ENCODE measurements at places on chromosomes 11 and 22. TPM values are rescaled to one million over a fixed set of nuclear protein-coding genes. Genes with fewer than 3 reads are reported as not detected.

- DNase-seq = no peak
Measured at GRCh38 chr11:57251037-57251436, 14.0 kb upstream of the APLNR start.

- DNase-seq = no peak
Measured at GRCh38 chr22:38203855-38204514, 2.2 kb downstream of the MAFF start.

DNA sequence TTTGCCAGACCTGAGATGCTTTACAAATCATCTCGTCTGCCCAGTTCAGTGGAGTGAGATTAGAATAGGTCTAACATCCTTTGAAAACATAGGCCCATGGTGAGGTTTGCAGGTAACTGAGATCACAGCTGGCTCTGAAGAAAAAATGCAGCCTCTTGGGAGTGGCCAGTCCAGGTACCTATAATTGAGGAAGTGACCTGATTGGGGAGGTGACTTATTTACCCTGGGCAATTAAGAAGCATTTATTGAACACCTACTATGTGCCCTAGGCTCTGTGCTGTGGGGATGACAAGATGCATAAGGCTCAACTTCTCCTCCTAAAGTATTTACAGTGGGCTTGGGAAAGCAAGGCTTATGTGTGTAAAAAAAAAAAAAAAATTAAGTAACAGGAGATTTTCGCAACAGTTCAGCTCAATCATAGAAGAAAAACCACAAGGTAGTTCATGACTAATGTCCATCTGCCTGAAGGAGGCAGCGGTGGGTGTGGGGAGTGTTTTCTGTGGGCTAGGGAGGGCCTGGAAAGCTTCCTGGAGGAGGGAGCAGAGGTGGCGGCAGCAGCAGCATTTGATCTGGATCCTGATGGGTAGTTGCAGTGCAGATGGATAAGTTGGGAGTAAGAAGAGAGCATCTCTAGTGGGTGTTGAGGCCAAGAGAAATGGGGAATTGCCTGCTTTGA is 16.1 kb downstream of the MICAL2 start:
- no peak for DNase-seq

DNA sequence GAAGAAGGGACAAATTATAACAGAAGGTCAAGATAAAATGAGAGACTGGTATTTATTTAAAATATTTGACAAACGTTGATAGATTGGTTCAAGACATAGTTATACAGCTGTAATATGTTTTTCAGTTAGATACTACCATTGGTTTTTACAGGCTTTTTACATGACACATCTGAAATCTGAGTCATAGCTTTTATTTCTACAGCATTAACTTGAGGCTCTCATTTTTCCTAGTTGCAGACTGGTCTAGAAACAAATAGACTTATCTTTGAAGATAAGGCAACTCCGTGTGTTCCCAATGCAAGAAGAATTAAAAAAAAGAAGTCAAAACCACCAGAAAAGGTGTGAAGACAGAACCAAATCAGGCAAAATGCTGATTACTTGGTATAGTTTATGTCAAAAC is 31.3 kb downstream of the CEP57 start:
- DNase-seq = no peak

GRCh38 chr11:110299006-110299785 is 2.8 kb upstream of the RDX start:
- DNase-seq = no peak

GRCh38 chr11:17950644-17951043 is 62.2 kb downstream of the SERGEF start:
- DNase-seq = no peak

- DNase-seq = no peak
Measured at GRCh38 chr22:24404561-24405275, 22.7 kb upstream of the ADORA2A start.

DNA sequence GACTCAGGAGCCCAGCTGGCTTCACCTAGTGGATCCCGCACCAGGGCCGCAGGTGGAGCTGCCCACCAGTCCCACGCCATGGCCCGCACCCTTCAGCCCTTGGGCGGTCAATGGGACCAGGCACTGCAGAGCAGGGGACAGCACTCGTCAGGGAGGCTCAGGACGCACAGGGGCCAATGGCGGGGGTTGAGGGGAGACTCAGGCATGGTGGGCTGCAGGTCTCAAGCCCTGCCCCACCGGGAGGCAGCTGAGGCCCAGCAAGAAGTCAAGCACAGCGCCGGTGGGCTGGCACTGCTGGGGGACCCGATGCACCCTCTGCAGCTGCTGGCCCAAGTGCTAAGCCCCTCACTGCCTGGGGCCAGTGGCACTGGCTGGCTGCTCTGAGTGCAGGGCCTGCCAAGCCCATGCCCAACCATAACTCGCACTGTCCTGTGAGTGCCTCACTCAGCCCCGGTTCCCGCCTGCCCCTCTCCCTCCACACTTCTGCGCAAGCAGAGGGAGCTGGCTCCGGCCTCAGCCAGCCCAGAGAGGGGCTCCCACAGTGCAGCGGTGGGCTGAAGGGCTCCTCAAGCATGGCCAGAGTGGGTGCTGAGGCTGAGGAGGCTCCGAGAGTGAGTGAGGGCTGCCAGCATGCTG is 111.7 kb upstream of the PGR start:
- DNase-seq = no peak

DNA sequence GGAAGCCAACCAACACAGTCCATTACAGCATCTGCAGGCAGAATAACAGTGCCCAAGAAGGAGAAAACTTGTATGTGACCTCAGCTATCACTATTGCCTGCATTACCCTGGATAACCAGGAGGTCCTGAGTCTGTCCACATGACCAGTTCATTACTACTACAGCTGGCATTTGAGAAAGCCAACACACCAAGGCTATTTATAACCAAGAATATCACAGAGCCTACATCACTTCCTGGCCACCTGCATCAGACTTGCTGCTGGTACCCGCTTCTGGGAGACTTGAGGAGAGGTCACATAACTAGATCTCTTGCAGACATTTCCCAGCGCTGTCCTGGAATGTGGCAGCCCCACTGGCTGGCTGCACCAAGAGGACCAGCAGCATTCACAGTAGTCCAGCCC is 11.1 kb upstream of the OR56B4 start:
- no peak for DNase-seq

DNA sequence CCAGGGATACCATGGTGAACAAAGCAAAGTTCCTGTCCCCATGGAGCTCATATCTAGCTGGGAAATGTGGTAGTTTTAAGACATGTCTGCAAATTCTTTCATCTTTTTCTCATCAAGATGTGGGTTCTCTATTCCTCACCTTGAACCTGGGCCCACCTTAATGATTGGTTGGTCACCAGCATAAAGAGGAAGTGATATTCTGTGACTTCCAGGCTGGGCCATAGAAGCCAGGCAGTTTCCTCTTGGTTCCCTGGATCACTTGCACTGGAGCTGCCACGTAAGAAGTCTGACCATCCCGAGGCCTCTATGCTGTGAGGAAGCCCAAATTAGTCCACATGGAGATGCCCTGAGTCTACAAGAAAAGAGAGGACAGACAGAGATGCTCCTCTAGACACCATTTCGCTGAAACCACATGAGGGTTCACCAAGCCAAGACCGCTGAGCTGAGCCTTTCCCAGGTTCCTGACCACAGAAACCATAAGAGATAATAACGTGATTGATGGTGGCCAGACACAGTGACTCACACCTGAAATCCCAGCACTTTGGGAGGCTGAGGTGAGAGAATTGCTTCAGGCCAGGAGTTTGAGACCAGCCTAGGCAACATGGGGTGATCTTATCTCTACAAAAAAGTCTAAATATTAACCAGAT is 119.5 kb upstream of the ISX start:
- DNase-seq = no peak

DNA sequence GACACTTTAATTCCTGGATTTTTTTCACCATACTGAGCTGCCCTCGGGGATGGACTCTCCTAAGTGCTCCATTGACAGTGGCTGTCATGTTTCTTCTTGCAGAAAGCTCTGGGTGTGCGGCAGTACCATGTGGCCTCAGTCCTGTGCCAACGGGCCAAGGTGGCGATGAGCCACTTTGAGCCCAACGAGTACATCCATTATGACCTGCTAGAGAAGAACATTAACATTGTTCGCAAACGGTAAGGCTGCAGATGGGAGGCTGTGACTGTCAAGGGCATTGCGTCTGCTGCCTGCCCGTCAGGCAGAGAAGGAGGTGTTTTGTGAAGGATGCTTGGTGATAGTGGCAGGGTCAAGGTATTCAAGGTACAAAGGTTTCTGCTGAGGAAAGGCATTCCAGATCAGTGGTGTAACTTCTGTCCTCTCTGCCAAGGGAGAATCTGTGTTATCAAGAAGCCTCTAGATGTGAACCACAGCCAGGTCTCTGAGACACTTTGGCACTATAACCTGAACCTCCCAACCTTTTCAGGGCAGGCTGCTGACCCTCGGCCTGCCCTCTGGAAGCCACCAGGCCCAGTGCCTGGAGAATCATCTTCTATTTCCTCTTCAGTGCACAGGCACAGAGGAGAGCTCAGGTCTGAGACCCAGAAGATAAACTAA is 30.8 kb downstream of the ACO2 start:
- no peak for DNase-seq

DNA sequence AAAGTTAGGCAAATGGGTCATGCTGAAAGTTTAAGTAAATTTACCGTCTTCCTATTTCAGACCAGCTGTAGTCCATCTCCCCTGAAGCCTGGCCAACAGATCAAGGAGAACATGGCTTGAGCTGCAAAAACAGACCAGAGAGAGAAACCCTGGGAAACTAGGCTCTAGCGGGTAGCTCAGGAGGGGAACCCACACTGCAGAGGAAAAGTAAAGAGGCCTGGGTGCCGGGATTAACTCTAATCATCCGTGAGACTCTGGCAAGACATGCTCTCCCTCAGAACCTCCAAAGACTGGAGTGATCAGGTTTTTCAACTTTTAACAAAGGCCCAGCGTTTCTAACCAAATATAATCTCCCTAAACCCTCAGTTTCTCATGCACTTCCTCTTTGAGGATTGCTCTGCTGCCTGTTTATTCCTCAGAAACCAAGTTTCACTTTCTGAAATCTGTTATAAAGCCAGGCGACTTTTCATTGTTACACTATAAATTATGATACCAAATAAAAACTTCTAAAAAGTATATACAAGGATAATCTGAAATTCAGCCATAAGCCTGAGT is 67.5 kb downstream of the GAB2 start:
- no peak for DNase-seq

DNA sequence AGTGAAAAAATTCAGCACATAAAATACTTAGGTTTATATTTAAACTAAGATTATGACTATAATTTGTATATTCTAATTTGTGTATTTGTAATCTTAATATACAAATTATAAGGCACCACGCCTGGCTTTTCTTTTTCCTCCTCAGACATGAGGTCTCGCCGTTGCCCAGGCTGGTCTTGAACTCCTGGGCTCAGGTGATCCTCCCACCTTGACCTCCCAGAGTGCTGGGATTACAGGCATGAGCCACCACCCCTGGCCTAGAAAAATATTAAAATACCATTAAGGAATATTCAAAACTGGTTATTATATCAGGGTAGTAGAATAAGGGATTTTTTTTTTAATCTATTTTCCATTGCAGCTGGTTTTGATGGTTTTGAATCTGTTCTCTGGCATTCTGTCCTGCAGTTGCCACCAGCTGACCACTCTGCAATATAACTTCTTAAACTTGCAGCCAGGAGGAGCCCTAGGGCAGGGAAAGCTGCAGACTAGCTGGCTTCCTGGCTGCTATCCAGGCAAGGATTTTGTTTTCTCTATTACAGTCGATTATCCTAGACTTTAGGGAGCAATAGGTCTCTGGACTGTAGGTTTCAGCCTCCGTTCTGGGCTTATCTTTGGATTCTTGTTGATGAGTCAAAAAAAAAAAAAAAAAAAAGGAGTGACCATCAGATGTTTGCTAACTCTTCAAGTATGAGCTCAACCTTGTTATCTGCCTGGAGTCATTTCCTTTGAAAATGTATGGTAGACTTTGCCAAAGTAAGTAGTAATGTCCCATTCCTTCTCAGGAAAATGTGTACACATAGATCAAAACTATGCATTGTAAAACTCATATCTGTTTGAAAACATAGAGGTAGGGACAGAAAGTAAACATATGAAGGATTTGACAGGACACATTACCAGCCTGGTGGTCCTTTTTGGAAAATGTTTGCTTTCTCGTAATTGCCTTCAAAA is 13.2 kb downstream of the POLA2 start:
- DNase-seq = peak; percentile 41

DNA sequence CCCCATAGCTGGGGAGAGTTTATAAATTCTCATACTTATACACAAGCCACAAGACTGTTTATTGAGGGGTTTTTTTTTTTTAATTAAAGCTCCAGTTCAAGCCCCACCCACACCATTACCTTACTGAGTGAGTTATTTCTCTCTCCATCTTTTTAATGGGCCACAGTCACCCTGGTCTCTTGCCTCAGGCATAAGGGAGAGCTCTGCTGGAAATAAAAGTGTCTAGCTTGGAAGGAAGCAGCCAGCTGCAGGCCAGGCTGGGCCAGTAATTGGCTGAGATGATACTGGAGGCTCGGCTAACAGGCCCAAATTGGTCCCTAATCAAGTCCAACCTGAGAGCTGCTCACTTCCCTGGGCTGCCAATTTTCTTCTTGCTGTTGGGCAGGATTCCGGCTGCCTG is 174.1 kb downstream of the INSC start:
- DNase-seq = no peak

- no peak for DNase-seq
Measured at GRCh38 chr22:47051441-47052071, 289.1 kb downstream of the TBC1D22A start.

DNA sequence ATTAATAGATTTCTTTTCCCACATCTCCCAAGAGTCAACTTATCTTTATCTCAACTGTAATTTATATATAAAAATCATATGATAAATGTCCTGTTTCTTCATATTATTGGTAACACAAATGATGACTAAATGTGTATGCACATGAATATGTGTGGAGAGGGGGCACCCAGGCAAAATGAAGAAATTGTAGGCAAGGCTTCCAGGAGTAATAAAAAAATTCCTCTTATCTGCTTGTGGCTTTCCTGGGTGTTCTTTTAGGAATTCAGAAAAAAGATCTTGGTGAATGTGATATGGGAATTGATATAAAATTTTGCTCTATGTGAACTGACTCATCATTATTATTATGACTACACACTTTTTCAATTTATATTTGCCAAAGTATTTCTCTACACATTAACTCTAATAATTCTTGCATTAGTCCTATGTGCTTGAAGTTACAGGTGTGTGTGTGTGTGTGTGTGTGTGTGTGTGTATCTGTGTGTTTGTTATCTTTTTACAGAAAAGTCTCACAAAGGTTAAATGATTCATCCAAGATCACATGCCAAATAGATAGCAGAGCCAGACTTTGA is 197.8 kb downstream of the SOX6 start:
- no peak for DNase-seq

Gene MS4A6E
- total RNA-seq = not detected

Gene GAS2L1
- 0.77 TPM for total RNA-seq

Gene MAJIN
- total RNA-seq = 0.50 TPM

Gene HSPA8
- 788 TPM for total RNA-seq

Gene GGT5
- not detected for total RNA-seq

Gene PIWIL4
- total RNA-seq = 1.4 TPM

Gene CRYBB3
- total RNA-seq = not detected

Gene PRRG4
- not detected for total RNA-seq

Gene PARVA
- 0.08 TPM for total RNA-seq

Gene OR52N1
- not detected for total RNA-seq

Measured in CD4-positive, alpha-beta T cell (primary cell).